Activated T-helper 1 cell treated with anti-CD3 and anti-CD28 coated beads, Interleukin-12 subunit alpha, Interleukin-12 subunit beta, Interleukin-2, Interleukin-4 antibody, amounts not matched to agents 30 ng/mL and 10 ng/mL and 1 ng/mL, durations not matched to agents 14 hours and 24 hours and 36 hours (primary cell): ENCODE measurements at places on chromosomes 4 and X. TPM values are rescaled to one million over a fixed set of nuclear protein-coding genes. Genes with fewer than 3 reads are reported as not detected.

The APLN gene
- 0.12 and 0.26 TPM in 2 replicates for total RNA-seq

The PNPLA4 gene
- total RNA-seq: 5.2 and 7.1 TPM in 2 replicates

The MTNR1A gene
- not detected in 2 replicates for total RNA-seq

The SPIN2A gene
- total RNA-seq: 0.54 and 1.0 TPM in 2 replicates

The CLCN4 gene
- not detected in 2 replicates for total RNA-seq

The AMBN gene
- not detected in 2 replicates for total RNA-seq
